ENCODE measurements at places on chromosomes 13 and 19. TPM values are rescaled to one million over a fixed set of nuclear protein-coding genes. Genes with fewer than 3 reads are reported as not detected.

GRCh38 chr13:33728271-33729037, 89.5 kb upstream of the RFC3 start:
- DNase-seq, result no peak

The SULT2A1 gene
- total RNA-seq, result not detected

DNA sequence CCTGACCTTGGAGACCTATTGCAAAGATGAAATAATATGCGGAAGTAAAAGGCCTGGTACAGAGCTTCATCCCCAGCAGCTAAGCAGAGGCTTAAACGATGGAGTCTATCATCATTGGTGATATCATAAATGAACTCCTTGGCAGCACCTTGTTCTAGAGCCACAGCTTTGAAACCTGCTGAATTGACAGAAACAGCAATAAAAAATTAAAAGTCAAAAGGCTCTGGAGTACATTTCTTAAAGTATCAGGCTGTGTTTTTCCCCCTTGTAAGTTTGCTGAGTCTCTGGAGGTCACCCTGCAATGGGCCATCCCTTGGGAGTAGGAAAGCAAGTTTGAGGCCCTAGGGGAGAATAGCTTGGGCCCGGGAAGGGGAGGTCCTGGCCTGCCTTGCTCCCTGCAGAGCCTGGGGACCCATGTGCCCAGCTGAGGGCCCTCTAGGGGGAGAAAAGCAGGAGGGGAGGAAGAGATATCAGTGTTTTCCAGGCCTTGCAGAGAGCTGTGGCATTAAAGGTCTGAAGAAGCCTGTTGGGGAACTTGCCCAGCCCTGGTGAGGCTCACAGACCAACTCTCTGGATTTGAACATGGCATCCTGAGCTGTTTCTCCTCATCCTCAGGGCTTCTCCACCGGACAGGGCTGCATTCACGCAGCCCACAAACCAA, 416.1 kb downstream of the ZNF536 start:
- peak; percentile 3 for DNase-seq

DNA sequence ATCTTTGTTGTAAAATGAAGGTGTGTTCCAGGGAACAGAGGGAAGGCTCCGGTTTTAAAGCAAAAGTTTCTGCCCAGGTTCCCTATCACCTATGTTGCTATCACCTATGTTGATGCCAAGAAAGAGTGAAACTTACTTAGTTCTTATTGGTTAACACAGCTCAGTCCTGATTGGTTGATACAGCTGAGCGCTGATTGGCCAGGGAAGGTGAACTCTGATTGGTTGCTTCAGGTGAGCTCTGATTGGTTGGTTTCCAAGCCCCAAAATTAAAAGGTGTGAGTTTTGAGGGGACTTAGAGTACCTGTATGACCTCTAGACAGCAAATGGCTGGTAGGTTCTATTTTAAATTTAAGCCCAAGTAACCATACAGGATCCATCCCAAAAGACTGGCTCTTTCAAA, 42.2 kb downstream of the FPR3 start:
- no peak for DNase-seq

GRCh38 chr13:52758114-52758513, 18.5 kb upstream of the CNMD start:
- DNase-seq, result no peak

- peak; percentile 9 for DNase-seq
Measured at GRCh38 chr13:34591900-34592529, 350.1 kb upstream of the NBEA start.

GRCh38 chr19:18683958-18684641, 620 bp downstream of the CRTC1 start:
- DNase-seq, result peak; percentile 43

- DNase-seq, result no peak
Measured at GRCh38 chr13:52447354-52447753, 3.1 kb downstream of the VPS36 start.

The PGLYRP1 gene
- total RNA-seq, result not detected

DNA sequence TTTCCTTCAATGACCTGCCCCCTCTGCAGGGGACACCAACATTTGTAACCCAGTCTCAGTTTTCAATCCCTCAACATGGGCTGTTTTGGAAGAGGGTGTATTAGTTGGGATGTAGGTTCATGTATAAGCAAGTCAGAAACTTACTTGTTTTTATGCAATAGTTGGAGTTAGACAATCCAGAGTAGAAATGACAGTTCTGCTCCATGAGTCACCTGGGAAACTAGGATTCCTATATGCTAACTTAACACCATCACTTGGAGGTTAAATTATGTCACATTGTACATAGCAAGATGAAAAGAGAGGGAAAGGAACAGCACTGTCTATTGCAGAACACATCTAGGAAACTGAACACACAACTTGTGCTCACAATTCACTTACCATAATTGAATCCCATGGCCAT, 436.4 kb downstream of the RFC3 start:
- DNase-seq, result no peak

The CLIP3 gene
- 1.5 TPM for total RNA-seq

- no peak for DNase-seq
Measured at GRCh38 chr19:1275976-1276627, 772 bp downstream of the FAM174C start.

The SMAD9 gene
- 0.59 TPM for total RNA-seq

The TIMM50 gene
- total RNA-seq, result 134 TPM

GRCh38 chr13:111939666-111940278, 127.2 kb upstream of the SOX1 start:
- DNase-seq, result no peak

DNA sequence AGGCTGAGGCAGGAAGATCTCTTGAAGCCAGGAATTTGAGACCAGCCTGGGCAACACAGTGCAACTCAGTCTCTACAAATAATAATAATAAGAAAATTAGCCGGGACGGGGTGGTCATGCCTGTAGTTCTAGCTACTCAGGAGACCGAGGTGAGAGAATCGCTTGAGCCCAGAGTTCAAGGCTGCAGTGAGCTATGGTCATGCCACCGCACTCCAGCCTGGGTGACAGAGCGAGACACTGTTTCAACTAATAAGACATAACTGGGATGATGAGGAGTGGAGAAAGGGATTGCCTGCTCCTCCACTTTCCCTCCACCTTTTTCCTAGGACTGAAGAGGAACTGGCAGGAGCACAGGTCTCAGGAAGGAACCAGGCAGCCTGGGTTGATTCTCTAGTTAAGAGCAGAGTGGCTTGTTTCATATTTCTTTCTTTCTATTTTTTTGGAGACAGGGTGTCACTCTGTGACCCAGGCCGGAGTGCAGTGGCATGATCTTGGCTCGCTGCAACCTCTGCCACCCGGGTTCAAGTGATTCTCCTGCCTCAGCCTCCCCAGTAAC, 4.6 kb upstream of the GPI start:
- peak; percentile 7 for DNase-seq

The FLT3LG gene
- 0.55 TPM for total RNA-seq

The MEF2B gene
- total RNA-seq, result not detected

DNA sequence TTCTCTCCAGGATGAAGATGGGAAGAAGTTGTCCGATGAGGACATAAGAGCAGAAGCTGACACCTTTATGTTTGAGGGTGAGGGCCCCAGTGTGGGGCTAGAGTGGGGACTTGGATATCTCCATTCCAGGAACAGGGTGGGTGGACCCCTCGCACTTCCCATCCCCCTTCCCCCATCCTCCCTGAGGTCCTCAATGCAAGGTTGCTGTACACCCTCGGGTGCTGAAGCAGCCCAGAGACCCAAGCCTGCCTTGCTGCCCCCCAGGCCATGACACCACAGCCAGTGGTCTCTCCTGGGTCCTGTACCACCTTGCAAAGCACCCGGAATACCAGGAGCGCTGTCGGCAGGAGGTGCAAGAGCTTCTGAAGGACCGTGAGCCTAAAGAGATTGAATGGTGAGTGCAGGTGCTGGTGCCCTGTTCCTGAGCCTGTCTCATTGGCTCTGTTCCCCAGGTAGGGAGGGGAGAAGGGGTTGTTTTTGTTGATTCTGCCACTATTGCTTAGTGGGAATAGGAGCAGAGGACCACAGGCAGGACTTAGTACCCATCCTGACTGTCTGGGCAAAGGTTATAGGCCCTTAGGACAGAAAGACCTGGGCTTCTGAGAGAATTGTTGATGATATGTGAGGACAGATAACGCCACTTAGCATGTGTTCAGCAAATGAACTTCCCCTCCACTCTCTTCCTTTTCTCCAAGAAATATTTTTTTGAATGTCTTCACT, 12.0 kb downstream of the CYP4F3 start:
- no peak for DNase-seq

GRCh38 chr19:47036097-47036651, 12.2 kb downstream of the TMEM160 start:
- no peak for DNase-seq

All from H7 (cell line).